ENCODE measurements at places on chromosomes 12 and 14.
A peak's percentile ranks its signal among the peaks of the same experiment; 100 is the strongest.

- no peak for DNase-seq
Observed at GRCh38 chr14:69459122-69459521, 25.4 kb upstream of the PLEKHD1 start.

DNA sequence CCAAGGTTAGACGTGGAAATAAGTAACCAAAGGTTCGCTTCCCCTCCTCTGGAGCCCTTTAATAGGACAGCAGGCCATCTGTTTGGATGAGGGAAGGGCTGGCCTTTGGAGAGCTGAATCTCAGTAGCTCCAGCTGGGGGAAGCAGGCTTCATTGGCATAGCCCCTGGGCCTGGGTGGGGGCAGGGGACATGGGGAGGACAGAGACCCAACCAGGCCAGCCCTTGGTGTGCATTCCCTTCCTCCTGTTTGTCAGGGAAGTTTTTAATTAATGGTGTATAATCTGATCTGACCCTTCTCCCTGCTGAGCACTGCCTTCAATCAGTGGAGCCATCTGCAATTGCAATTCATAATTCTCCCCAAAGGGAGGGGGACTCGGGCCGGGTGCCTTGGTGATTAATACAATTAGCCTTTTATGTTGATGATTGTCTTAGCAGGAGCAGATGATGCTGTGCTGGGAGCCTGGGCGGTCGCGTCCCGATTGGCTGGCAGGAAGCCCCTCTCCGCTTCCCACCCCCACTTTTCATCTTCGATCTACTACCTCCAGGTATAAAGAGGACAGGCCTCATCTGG lies 6.4 kb downstream of the AQP6 start:
- DNase-seq, result no peak

GRCh38 chr14:58846682-58847465 lies 209.1 kb downstream of the DACT1 start:
- DNase-seq, result no peak

- no peak for DNase-seq
Observed at GRCh38 chr12:68998041-68998440, 65.1 kb upstream of the CPM start.

GRCh38 chr12:42130672-42131402 lies 13.8 kb downstream of the GXYLT1 start:
- peak; percentile 59 for DNase-seq

GRCh38 chr14:28243600-28243999 lies 523.0 kb upstream of the FOXG1 start:
- peak; percentile 34 for DNase-seq

GRCh38 chr12:131340616-131341210 lies 370.2 kb upstream of the SFSWAP start:
- no peak for DNase-seq

DNA sequence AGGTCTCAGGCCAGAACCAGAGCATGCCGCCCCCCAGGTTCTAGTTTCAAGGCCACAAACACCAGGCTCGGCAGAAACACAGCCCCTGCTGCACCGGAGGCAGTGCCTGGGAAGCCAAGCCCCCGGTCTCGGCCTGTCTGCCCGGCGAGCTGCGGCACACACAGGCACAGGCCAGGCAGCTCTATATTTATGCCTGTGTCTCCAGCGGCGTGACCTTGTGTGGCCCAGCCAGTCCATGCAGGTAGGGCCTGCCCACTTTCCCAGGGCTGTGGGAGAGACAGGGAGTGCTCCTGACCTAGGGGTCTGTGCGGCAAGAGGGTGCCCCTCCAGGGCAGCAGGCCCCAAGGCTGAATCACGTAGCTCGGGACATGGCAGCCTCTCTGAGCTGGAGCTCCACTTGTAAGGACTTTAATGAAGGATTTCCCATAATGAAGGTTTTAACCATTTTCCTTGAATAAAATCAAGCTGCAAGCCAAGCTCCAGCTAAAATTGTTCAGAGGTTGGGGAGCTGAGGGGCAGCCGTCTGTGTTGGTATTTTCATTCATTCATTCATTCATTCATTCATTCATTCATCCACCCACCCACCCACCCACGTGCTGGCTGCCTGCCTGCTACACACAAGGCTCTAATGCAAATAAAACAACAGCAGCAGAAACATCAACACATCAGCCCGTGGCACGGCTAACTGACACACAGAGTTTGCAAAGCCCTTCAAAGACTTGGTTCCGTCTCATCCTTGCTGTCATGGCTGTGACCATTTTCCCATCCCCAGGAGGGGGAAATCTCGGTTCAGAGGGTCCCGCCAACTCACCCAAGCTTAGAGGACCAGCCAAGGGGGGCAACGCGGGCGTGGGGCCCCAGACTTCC lies 92.0 kb downstream of the RFLNA start:
- no peak for DNase-seq

- no peak for DNase-seq
Observed at GRCh38 chr12:49864798-49865090, 21.8 kb upstream of the BCDIN3D start.

GRCh38 chr14:75422169-75422568 lies 5.7 kb upstream of the JDP2 start:
- DNase-seq, result peak; percentile 44

DNA sequence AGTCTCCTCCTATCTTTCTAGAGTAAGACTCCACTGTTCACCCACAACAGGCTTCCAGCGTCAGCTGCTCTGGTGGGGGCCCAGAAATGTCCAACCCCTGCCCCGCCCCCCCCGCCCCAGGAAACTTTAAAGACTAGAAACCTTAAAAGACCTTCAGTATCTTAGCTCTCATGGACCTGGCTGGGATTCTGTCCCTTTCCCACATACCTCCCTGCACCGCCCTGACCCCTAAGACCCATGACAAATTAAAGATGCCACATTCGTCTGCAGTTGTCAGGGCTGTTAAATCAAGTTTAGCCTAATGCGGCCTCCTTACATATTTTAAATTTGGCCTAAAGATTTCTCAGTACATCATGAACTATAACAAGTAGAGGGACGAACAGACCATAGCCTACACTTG lies 10.0 kb upstream of the SERPINA10 start:
- DNase-seq, result no peak

DNA sequence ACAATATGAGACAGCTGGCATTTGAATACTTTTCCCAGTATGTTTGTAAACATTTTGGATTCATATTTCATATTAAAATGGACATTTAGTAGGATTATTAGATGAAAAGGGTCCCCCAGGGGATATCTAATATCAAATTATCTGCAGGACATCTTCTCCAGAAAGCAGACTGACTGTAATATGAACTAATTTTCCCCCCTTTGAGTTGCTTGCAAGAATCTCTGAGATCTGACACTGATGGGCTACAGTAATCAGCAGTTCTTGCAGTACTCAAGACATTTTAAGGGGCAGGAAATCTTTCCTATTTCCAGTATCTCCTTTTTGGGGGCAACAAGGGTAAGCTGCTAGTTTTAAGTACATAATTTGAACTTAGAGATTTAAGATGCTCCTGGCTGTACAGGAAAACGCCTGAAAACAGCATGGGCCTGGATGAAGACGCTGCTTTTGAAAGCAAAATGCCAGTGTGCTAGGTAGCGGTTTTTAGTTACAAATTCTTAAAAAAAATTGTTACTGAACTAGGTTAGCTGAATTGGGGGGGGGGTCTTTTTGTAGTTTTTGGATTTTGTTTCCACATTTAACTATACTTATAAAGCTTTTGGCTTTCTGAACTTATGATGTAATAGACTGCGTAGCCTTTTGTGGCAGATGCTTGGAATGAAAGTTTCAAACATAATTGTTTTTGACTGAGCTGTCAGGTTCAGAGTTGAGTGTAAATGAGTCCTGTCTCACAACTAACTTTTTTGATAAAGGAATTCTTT lies 2.2 kb downstream of the FRMD6 start:
- peak; percentile 42 for DNase-seq

DNA sequence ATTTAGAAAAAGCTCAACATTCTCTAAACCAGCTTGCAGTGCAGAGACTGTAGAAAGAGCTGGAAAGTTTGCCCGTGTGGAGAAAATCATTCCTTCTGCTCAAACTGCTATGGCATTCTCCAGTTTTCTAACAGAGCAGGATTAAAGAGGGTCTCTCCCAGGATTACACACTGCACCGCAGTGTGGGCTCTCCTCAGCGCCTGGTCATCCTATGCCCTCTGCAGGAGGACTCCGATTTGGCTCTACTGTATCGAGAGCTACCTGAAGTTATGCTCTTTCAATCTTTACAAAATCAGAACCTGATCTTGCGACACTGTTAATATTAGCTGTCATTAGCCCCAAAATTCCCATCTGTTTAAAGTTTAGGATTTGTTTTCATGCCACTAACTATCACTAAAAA lies 33.0 kb downstream of the BHLHE41 start:
- DNase-seq, result peak; percentile 19

- DNase-seq, result no peak
Observed at GRCh38 chr14:77062261-77062660, 33.8 kb upstream of the IRF2BPL start.

DNA sequence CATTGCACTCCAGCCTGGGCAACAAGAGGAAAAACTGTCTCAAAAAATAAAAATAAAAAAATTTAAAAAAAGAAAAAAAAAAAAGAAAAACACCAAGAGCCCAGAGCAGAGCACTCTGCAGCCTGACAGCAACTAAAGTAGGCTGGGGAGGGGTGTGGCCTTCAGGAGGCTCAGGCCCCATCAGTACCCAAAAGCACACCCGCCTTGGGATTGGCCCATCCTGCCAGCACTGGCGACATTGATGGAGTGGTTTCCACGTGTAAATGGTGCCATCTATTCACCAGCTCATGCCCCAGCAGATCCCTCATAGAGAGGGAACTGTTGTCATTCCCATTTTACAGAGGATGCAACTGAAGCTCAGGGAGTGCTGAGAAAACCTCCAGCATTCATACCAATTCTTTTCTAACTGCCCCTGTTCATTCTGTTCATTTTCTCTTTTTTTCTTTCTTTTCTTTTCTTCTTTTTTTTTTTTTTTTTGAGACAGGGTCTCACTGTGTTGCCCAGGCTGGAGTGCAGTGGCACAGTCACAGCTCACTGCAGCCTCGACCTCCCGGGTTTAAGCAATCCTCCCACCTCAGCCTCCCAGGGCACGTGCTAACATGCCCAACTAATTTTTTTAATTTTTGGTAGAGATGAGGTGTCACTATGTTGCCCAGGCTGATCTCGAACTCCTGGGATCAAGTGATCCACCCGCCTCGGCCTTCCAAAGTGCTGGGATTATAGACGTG lies 89.3 kb downstream of the IRF2BPL start:
- DNase-seq, result no peak

DNA sequence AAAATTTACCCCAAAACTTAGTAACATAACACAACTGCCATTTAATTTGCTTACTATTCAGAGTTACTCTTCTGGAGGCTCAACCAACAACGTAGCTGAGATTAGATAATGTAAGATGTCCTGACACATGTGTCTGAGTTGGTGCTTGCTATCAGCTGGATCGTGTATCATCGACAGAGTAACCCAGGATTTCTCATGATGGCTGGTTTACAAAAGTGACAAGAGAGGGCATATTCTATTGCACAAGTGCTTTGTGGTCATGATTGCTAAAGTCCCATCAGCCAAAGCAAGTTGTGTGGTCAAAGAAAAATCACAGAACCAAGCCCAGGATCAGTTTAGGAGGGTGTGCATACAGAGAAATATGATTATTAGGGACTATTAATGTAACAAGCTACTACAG lies 73.4 kb downstream of the CAPZA3 start:
- DNase-seq, result no peak

GRCh38 chr14:94173471-94173884 lies 644 bp upstream of the PPP4R4 start:
- no peak for DNase-seq
